ENCODE measurements at places on chromosomes 13 and 19. TPM values are rescaled to one million over a fixed set of nuclear protein-coding genes. Genes with fewer than 3 reads are reported as not detected.

- DNase-seq, result peak; percentile 37
Measured at GRCh38 chr13:32851083-32852069, 164.8 kb upstream of the KL start.

The KPNA3 gene
- 17.2 TPM for total RNA-seq

The ATXN8OS gene
- total RNA-seq, result not detected

DNA sequence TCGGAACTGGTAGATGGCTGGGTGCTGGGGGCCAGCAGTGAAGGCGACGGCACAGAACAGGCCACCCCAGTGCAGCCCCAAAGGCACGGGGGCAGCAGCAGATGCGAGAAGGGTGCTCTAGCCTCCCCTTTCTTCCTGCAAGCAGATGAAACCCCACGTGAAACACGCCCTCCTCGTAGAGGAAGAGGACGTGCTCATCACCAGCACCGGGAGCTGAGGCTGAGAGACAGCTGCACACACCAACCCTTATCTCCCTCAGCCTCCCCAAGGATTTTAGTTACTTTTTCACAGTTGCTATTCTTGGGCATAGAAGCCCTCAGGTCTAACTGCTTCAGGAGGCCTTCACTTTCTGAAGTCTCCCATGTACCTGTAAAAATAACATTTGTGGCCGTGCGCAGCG, 11.9 kb downstream of the ZNF787 start:
- no peak for DNase-seq

DNA sequence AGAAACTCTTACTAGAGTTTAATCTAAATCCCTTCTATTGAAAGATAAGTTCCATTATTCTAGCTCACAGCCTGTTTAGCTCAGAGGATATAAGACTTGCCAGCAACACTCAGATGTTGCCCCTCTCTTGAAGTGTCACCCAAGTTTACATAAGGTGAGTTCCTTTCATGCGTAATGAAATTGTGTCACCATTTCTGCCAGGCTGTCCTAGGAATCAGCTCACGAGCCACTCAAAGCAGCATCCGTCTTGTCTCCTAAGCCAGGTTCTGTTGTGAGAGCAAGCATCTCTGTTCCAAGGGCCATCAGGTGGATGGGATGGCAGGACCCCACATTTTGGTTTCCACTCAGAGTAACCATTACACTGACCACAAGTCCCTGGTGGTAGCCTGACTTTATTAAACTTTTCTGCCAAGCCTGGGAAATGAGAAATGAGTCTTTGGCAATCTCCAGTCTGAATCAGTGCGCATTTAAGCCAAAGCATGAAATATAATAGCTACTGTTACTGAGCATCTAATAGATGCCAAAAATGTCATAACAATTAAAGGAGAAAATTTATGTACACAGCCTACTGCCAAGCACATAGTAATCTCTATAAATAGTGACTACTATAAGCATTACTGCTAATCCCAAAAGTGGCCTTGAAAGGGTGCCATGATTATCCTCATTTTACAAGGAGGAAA, 179.6 kb upstream of the MIR17HG start:
- DNase-seq, result no peak

The ELSPBP1 gene
- not detected for total RNA-seq

GRCh38 chr19:3012621-3013262, 16.3 kb downstream of the TLE2 start:
- no peak for DNase-seq

- no peak for DNase-seq
Measured at GRCh38 chr19:49684251-49684982, 5.0 kb upstream of the ADM5 start.

DNA sequence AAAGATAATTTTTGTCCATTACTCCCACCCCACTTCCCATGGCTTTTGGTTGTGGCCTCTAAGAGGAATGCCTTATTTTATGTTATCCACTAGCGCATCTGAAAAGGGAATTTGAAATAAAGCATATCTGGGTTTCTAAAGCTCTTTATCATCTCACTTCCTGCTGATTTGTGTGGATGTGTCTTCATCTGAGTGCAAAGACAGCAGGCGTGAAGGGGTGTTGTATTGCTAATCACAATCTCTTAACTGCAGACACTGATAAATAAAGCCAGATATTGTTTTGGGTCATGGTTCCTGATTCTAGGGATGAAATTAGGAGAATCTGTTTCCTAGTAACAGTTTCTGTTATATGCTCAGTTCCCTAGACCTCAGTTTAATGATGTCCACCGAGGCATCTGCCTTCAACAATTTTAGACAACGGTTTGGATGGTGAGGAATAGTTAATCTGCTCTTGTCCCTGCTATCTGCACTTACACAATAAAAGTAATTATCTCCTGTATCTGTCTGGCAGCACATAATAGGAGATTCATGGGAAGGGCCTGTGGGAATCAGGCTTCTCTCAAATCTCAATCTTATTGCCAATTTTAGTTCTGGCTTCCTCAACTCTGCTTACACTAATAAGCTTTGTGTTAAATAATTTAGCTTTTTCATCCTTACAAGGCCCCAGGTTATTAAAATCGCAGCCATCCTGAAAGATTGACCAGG, 517.9 kb upstream of the ATXN8OS start:
- DNase-seq, result no peak

GRCh38 chr13:107867701-107868661, 347.4 kb downstream of the LIG4 start:
- DNase-seq, result no peak

DNA sequence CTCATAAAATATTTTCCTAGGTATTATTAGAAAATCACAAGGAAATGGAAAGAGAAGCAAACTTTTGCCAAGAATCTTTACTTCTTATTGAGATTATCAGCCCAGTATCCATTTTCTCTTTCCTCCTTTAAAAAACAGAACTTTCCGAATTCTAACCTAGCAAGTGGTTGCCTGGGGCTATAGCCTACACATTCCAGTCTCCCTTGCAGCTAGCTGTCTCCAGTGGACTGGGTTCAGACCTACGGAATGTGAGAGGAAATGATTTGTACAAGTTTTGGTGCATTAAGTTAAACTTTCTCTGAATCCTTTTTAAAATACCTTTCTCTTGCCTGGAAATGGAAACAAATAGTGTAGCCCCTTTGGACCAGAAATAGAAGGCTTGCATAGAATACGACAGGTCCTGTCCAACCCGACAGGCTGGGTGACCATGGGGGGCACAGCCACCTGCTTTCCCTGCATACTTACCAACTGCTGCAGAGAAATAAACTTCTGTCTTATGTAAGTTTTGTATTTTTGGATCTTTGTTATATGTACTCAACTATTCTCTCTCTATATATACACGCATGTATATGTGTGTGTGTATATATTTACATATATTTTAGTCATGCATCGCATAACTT, 185.9 kb downstream of the NALCN start:
- DNase-seq, result no peak

- DNase-seq, result no peak
Measured at GRCh38 chr19:5152767-5153532, 184.0 kb downstream of the KDM4B start.

The MBD3L3 gene
- total RNA-seq, result not detected

- no peak for DNase-seq
Measured at GRCh38 chr13:76538004-76538403, 348.2 kb downstream of the KCTD12 start.

DNA sequence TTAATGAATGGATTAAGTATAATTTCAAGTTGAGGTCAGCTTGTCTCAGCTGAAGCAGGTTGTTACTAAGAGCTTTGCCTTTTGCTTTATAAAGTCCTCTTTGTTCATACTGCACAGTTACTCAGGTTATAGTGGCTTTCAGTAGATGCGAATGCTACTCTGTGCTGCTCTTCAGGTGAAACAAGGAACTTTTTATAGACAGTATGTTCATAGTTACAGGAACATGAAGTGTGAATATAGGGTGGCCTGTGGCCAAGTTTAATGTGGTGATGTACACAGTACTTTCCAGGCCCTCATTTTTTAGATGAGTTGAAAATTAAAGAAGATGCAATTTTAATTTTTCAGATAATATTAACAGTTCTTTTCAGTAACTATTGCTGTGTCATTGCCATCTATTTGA, 20.8 kb downstream of the SUGT1 start:
- no peak for DNase-seq

GRCh38 chr13:111111376-111111937, 3.7 kb upstream of the ARHGEF7 start:
- no peak for DNase-seq

DNA sequence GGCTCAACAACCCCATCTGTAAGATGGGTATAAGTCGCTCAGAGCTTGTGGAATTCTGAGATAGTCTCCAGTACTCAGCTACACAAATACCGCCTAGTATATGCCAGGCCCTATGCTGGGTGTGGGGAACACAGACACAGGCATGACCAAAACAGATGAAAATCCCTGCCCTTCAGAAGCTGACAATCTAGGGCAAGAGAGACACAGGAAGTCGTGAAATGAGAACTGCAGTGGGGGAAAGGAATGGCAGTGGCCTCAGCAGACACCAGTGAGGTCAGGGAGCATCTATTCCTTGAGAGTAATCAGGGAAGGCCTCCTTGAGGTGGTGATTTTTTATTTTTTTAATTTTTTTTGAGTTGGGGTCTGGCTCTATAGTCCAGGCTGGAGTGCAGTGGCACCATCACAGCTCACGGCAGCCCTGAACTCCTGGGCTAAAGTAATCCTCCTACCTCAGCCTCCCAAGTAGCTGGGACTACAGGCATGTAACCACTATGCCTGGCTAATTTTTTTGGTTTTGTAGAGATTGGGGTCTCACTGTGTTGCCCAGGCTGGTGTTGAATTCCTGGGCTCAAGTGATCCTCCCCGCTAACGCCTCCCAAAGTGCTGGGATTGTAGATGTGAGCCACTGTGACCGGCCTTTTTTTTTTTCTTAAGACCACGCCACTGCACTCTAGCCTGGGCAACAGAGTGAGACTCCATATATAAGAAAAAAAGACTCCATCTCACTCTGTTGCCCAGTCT, 3.2 kb downstream of the TMIGD2 start:
- no peak for DNase-seq

DNA sequence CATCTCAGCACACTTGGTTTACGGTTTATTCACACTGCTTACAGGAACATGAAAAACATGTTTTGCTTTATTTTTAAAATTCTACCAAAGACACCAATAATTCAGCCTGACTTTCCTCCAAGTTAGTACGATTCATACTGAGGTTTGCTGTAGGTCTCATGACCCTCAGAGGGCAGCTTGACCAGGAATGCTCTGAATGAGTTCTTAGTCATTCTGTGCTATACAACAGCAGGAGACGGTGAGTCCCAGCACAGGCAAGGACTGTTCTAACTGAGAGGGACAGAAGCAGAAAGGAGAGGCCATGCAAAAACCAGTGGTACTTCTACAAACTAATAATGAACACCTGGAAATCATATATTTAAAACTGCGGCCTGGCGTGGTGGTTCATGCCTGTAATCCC, 6.4 kb downstream of the GRTP1 start:
- DNase-seq, result no peak

The NLRP9 gene
- not detected for total RNA-seq

DNA sequence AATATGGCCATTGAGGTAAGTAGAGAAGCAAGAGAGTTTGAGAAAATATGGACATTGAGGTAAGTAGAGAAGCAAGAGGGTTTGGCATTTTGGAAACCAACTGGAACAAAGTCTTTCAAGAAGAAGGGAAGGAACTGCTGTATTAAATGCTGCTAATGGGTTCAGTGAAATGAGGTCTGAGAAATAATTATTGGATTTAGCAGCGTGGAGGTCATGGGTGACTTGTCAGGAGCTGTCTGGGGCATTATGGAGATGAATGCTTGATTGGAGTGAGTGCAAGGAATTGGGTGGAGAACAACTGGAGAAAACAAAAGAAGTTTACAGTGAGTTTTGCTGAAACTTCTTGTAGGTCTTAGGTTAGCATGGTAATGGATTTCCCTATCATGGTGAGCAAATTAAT, 232.3 kb downstream of the ATP8A2 start:
- no peak for DNase-seq

The APC2 gene
- total RNA-seq, result 1.2 TPM

The CERS1 gene
- total RNA-seq, result 0.49 TPM

- no peak for DNase-seq
Measured at GRCh38 chr13:39263531-39263930, 225.3 kb downstream of the NHLRC3 start.

DNA sequence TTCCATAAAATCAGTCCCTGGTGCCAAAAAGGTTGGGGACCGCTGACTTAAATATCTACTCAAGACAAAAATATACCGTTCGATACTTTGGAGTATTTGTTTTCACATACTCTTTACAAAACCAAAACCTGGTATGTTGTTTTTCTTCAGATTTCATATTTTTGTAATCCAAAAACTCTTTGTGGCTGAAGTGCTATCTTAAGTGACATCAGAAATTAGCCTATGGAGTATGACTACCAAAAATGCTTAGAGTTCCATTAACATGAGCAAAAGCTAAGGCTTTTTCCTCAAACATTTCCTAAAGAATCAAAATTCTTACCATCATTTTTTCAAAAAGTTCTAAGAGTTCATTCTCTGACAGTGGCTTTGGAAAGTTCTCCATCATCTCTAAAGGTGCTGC, 52.0 kb downstream of the DIAPH3 start:
- no peak for DNase-seq

DNA sequence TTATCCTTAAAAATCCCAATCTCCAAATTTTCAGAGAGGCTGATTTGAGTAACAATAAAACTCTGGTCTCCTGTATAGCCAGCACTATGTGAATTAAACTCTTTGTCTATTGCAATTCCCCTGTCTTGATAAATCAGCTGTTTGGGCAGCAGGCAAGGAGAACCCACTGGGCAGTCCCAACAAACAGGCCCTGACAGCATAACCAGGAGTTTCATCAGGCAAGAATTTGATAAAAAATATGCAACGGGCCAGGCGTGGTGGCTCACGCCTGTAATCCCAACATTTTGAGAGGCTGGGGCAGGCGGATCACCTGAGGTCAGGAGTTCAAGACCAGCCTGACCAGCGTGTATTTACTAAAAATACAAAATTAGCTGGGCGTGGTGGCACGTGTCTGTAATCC, 42.1 kb downstream of the STK24 start:
- DNase-seq, result no peak

DNA sequence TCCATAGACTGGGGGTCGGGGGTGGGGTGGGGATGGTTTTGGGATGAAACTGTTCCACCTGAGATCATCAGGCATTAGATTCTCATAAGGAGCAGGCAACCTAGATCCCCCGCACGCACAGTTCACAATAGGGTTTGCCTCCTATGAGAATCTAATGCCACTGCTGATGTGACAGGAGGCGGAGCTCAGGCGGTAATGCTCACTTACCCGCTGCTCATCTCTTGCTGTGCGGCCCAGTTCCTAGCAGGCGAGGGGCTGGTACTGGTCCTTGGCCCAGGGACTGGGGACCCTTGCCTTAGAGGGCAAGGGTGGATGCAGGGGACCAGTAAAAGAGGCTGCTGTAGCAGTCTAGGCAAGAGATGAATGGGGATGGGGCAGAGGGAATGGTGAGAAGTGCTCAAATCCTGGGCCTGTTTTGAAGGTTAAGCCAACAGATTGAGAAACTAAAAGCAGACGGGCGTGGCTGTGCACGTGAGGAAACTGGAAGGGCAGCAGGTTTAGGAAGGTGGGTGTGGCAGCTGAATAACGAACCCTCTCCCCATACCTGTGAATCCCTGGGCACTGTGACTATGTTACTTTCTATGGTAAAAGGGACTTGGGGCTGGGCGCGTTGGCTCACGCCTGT, 1.5 kb upstream of the ERICH4 start:
- DNase-seq, result no peak

Data from vagina (tissue), 2 donors.